ENCODE measurements at places on chromosomes 11 and 22.

- no peak for DNase-seq
Measured at GRCh38 chr11:16985297-16985696, 28.9 kb downstream of the PLEKHA7 start.

DNA sequence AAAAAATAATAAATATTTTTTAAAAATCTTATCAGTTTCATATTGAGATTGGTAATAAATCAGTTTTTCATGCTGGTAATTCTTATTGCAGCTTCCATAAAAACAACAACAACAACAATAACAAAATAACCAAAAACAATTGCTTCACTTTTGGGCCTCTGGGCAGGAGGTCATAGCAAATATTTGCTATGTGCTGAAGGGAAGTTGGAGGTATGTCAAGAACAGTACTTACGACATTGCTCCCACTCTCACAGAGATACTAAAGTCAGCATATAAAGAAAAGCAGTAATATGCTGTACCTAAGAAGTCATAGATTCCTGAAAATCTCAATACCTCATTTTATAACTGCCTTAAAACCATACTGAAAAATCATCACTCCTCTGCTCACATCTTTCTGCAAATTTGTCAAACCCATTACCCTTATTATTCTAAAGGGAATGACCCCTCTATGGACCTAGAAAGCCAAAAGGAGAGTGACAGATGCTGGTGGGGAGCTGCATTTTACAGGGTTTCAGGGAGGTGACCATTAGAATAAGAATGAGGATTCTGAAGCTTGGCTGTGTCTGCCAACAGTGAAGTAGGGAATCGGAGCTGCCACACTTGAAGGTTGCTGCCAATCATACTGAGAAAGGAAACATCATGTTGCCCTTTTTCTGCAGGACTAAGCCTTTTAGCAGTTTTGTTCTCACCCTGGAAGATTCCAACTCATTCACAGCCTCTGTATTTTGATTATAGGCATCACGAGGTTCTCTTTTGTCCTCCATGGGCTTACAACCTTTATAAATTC lies 742.9 kb downstream of the LRRC4C start:
- DNase-seq = no peak

- no peak for DNase-seq
Measured at GRCh38 chr11:14656536-14657457, 13.2 kb downstream of the PDE3B start.

DNA sequence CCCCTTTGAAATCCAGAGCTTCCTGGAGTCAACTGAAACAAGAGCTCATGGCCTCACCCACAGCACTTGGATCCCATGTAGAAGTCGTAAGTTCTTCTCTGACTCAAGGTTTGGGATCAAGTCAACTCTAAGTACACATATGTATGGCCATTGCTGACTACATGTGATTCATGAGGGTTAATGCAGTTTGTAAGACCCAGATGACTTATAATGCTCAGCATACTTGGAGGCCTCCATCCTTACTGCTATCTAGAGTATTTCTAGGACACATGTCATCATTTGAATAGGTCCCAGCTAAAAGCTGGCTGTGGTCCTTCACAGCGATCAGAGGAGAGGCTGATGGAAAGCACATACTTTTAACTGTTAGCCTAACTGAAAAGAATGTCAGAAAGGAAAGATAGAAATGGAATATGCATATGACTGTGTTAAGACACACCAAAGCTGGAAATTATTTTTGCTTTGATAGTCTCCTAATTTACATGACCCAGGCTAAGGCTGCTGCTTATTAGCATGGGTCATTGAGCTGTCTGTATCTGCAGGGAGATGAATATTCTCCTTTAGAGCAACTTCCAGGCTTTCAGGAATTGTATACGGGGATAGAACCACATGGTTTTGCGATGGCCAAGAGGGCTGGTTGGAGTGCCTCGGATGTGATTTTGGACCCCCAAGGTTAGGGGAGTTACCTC lies 76.3 kb downstream of the NTM start:
- no peak for DNase-seq

- DNase-seq = no peak
Measured at GRCh38 chr11:131658952-131659351, 288.5 kb downstream of the NTM start.

GRCh38 chr22:44449061-44449682 lies 48.9 kb downstream of the RTL6 start:
- peak; percentile 86 for DNase-seq

- no peak for DNase-seq
Measured at GRCh38 chr11:107583629-107584195, 7.2 kb upstream of the ELMOD1 start.

DNA sequence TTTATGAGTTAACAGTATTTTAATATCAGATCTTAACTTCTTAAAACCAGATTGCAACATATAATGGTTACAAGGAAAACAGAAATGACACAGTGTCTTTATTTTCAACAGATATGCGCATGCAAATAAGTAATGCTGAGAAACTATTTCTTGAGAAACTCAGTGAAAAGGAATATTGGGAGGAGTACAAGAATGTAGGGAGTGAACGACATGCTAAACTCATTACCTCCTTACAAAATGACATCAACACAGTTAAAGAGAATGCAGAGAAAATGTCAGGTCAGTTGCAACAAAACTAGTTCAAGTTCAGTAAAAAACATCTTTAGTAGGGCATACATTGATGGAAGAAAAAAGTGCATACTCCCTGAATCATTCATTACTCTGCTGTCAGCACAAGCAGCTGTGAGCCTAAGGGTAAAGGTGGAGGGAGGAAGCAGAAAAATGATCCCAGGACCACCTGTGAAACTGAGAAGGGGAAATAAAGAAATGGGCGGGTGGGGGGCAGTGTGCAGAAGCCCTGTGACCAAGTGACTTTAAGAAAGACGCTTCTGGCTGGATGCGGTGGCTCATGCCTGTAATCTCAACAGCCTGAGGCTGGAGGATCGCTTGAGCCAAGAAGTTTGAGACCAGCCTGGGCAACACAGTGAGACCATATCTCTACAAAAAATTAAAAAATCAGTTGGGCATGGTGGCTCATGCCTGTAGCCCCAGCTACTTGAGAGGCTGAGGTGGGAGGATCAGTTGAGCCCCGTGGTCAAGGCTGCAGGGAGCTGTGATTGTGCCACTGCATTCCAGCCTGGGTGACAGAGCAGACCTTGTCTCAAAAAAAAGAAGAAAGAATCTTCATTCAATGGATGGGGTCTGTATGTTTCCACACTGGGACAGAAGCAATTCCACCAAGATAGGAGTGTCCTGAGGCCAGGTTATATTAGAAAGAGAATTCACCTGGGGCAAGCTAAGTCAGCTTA lies 31.2 kb downstream of the CCDC83 start:
- peak; percentile 69 for DNase-seq

- DNase-seq = no peak
Measured at GRCh38 chr11:18526130-18526520, 617 bp downstream of the TSG101 start.

DNA sequence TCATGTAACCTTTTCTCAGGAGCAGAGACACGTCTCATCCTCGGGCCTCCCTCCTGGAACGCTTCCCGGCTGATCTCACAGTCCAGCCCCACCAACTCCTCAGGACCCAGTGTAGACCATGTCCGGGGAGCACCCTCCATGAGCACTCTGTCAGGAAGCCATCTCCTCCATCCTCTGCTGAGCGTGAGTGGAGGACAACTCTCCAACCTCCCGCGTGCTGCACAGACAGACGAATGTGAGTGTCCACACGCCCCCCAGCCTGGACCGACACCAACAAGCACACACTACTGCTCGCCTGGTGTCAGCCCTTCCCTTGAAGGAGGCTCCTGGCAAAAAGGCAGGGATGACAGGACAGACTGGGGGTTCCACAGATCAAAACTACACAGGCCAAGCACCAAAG lies 86.6 kb downstream of the SHANK2 start:
- DNase-seq = no peak

DNA sequence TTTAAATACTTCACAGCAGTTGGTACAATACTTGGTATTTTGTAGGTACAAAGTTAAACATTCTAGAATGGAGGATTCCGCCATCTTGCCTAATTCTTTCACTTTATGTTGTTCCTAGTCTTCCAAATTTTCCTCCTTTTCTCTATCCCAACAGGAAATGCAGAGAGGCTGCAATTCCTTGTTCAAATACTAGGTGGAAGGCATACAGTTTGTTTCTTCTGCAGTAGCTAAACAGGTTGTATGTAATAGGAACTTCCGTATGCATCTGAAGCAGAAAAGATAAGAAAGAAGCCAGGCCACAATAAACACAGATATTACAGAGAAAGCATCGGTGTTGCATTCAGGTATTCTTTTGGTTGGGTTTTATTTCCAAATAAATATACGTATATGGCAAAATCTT lies 186.4 kb upstream of the MTMR2 start:
- no peak for DNase-seq

DNA sequence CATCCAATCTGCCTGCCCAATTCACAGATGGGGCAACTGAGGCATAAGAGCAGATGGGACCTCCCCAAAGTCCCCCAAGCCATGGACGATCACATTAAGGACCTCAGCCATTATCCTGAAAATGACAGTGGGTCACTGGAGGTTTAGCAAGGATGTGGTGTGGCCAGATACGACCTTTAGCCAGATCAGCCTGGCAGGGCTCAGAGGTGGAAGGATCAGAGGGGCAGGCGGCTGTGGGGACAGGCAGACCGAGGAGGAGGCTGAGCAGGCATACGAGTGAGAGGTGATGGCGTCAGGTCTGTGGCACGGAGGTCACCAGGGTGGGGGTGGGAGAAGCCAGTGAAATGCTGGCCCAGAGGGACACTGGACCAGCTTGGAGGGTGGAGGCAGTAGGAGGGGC lies 14.1 kb upstream of the TMPRSS6 start:
- no peak for DNase-seq

GRCh38 chr11:112023104-112023503 lies 2.1 kb upstream of the DLAT start:
- no peak for DNase-seq

- no peak for DNase-seq
Measured at GRCh38 chr11:70643642-70644041, 245.3 kb downstream of the CTTN start.

GRCh38 chr11:11977206-11977938 lies 31.1 kb downstream of the DKK3 start:
- DNase-seq = peak; percentile 94

DNA sequence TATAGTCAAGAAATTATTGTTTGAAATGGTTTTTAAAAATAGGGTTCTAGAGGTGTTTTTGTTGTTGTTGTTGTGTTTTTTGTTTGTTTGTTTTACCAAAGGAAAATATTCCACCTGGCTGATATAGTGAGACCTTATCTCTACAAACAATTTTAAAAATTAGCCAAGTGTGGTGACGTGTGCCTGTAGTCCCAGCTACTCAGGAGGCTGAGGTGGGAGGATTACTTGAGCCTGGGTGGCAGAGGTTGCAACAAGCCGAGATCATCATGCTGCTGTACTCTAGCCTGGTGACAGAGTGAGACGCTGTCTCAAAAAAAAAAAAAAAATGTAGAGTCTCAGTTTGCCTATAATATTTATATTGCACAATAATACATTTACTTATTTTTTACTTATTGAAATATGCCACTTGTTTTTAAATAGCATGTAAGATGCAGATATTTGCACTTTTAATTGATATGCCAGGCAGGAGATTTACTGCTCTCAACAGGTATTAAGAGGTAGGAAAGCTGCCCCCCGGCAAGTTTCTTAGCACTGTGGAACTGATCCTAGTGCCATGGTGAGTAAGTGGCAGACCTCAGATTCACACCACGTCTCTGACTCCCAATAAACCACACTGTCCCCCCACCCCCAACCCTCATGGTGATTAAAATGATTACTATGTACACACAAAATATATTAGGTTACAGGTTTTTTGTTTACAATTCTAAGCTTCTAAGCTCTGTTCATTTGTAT lies 157.4 kb downstream of the TEAD1 start:
- DNase-seq = no peak

- DNase-seq = no peak
Measured at GRCh38 chr11:65051398-65051858, 6.9 kb downstream of the NAALADL1 start.

- no peak for DNase-seq
Measured at GRCh38 chr11:87144252-87144651, 106.5 kb downstream of the TMEM135 start.

DNA sequence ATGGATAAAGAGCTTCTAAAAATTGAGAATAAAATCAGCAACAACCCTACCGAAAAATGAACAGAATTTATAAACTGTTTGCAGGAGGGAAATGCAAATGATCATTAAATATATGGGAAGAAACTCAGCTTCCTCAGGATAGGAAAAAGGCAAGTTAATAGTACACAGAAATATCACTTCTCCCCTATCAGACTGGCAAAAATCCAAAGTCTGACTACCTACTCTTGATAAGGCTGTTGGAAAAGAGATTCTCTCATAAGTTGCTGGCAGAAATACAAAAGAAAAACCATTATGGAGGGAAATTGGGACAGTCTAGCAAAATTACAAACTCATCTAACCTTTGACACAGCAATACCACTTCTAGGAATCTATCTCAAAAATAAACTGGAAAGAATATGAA lies 100.9 kb upstream of the LDLRAD3 start:
- no peak for DNase-seq

GRCh38 chr11:28259177-28259843 lies 151.1 kb downstream of the METTL15 start:
- no peak for DNase-seq

DNA sequence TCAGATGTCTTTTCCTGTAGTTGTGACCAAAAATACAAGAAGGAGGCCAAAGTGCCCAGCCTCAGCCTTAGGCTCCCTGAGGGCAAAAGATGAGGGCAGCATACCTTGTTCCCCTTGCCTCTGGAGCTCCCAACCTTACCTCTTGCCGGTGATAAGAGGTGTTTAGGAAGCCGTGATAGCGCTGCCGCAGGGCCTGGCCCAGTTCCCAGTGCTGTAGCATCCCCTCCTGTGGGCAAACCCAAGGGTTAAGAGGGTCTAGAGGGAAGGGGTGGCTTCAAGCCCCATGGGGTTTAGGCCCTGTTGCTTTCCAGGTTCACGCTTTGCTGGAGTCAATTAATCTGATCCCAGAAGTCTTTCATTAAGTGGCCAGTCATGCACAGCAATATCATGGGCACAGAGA lies 1.1 kb downstream of the ACP2 start:
- no peak for DNase-seq

GRCh38 chr11:725624-726202 lies 19.7 kb downstream of the EPS8L2 start:
- no peak for DNase-seq

DNA sequence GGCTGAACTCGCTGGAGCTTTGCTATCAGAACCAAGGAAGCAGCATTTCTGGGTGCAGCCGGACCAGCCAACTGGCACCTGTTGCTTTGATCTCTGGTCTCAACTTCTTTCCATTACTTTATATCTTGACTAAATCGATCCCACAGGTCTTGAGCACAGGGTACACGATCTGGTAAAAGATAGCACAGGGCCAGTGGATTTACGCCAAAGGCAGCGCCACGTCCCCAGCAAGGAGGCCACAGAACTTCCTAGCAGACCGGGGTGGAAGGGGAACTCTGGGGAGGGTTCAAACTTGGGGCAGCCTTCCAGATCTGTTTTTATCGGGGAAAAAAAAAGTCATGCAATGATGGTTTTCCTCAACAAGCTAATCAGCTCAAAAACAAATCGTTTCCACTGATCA lies 14.0 kb downstream of the VPS37C start:
- no peak for DNase-seq

Data from fibroblast of pulmonary artery (primary cell).